ENCODE measurements at places on chromosomes 7 and 10. TPM values are rescaled to one million over a fixed set of nuclear protein-coding genes. Genes with fewer than 3 reads are reported as not detected.

The ICA1 gene
- 34.2 TPM for total RNA-seq

DNA sequence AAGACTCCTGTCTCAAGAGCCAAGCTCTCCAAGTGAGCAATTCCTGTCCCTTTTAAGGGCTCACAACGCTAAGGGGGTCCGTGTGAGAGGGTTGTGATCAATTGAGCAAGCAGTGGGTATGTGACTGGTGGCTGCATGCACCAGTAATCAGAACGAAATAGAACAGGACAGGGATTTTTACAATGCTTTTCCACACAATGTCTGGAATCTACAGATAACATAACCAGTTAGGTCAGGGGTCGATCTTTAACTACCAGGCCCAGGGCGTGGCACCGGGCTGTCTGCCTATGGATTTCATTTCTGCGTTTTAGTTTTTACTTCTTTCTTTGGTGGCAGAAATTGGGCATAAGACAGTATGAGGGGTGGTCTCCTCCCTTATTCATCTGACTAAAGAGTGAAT is 54.9 kb upstream of the SP4 start:
- no peak for DNase-seq

The TNRC18 gene
- total RNA-seq, result 81.1 TPM

- no peak for DNase-seq
Measured at GRCh38 chr10:75586814-75587213, 155.4 kb downstream of the LRMDA start.

The NKX2-3 gene
- total RNA-seq, result not detected

- DNase-seq, result no peak
Measured at GRCh38 chr10:96655461-96656197, 64.7 kb downstream of the PIK3AP1 start.

- no peak for DNase-seq
Measured at GRCh38 chr7:47979832-47980181, 392 bp upstream of the HUS1 start.

GRCh38 chr7:68348401-68348800 is 1249.9 kb upstream of the AUTS2 start:
- DNase-seq, result no peak

The CPA1 gene
- total RNA-seq, result not detected

DNA sequence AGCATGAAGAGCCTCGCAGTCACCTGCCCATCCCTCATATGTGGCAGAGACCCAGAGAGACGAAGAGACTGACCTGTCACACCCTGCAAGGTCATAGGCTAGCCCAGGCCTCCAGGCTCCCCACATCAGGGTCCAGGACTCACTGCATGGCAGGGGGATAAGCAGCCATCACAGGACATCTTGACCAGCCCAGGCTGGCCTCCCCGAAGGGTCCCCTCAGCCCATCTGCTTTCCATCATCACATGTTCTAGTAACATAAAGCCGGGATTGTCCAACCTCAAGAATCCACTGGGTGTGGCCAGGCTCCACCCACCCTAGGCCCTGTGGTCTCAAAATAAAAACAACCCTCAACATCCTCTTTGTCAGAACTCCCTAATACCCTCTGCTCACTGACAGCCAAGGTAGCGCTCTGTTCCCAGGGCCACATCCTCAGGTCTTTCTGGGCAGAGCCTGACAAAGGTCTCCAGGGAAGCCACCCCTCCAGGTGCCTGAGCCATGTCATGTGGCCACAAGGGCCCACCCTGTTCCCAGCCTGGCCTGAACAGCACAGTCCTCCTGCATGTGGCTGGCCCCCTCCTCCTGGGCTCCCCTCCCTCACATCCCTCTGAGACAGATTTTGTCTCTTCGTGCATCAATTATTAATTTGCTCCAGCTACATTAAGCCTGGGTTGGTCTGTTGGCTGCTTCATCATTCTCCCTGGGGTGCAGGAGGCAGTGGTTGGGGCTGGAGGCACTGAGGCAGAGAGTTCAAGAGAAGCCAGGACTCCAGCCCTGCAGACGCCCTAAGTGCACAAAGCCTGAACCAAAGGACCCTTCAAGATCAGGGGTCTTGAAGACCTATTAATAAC is 131.8 kb upstream of the UNC5B start:
- peak; percentile 50 for DNase-seq

All from suprapubic skin (tissue), 4 donors.